Pancreas (tissue), 10 donors: ENCODE measurements at places on chromosomes 13 and 19.

DNA sequence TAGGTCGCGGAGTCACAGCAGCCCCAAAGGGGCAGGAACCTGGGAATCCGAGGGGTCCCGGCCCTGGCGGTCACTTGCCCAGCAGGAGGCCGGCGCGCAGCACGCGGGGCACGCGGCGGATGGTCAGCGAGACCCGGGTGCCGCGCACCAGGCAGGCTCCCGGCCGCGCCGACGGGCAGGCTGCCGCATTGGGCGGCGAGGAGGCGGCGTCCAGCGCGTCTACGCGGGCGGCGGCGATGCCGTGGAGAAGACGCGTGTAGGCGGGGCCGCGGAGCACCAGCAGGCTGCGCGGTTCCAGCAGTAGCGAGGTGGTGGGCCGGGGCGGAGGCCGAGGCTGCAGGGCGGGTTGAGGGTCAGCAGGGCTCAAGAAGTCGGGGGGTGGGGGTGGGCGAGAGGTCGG is 607 bp upstream of the SYNE4 start:
- DNase-seq: peak; percentile 58
- peak overlapping the region; percentile 55 for H3K27ac ChIP-seq
- H3K4me1 ChIP-seq: no peaks in the 10 kb centered on the region
- peak overlapping the region; percentile 40 for H3K4me3 ChIP-seq

DNA sequence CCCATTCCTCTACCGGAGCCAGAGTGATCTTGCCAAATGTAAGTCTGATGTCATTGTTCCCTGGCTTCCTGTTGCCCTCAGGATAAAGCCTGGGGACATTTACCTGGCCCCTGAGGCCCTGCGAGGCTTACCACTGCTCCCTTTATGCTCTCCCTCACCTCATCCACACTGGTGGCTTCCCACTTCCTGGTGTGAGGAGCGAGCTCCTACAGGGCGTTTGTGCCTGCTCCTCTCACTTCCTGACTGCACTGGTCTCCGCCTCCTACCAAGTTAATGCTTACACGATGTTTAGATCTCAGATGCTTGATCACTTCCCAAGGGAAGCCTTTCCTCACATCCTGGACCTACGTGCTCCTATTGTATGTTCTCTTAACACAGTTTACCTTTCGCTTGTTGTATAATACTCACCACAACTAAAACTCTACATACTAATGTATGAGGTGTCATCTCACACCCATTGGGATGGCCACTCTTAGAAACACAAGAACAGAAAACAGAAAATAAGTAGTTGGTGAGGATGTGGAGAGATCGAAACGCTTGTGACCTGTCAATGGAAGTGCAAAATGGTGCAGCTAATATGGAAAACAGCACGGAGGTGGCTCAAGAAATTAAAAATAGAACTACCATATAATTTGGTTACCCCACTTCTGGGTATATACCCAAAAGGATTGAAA is 177.6 kb downstream of the SHISA2 start:
- H3K27ac ChIP-seq: no peak overlapping the region
- no peaks in the 10 kb centered on the region for H3K36me3 ChIP-seq
- DNase-seq: no peak
- no peaks in the 10 kb centered on the region for H3K27me3 ChIP-seq

DNA sequence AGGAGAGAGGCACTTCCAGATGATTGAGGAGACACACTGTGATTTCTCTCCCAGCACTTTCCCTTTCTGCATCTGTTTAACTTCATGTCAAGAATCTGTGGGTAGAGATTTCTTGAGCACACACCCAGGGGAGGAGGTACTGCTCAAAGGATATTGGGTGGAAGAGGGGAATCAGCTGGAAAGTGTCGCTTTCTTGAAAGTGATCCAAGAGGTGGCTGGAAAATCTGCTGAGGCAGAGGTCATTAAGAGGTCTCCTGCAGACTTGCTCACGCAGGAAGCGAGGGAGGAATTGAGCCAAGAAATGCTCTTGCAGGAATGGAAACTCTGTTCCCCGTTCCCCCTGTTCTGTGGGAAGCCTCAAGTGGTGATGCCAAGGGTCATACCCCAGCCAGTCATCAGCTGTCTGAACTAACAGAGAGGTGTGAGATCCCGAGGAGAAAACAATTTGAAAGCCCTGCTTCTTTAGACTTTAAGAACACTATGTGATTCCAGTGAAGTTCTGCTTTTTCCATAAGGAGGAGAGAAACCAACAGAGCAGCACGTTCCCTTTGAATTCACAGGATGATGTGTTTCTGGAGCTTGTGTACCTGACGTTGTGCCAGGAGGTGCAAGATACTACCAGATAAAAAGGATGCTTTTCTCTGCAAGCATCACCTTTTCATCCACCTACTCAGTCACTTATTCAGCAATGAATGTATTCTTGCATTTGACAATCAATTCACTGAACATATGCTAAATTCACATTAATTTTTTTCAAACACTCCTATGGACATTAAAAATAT is 163.4 kb upstream of the GPR12 start:
- no peaks in the 10 kb centered on the region for H3K4me1 ChIP-seq
- no peak overlapping the region for H3K27ac ChIP-seq
- H3K4me3 ChIP-seq: no peak overlapping the region
- H3K27me3 ChIP-seq: no peaks in the 10 kb centered on the region

DNA sequence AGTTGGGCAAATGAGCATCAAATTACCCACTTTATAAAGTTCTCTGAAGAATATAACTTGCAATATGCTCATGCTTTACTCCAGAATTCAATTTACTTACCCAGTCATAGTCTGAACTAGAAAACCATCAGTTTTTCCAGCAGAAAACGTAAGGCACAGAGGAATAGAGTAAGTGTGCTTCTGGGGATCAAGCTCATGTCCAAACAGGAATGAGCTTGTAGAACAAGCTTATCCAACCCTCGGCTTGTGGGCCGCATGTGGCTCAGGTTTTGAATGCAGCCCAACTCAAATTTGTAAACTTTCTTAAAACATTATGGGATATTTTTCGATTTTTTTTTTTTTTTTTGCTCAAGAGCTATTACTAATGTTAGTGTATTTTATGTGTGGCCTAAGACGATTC is 308.5 kb upstream of the KLF12 start:
- H3K36me3 ChIP-seq: no peaks in the 10 kb centered on the region
- H3K27me3 ChIP-seq: no peaks in the 10 kb centered on the region
- H3K4me1 ChIP-seq: no peaks in the 10 kb centered on the region
- no peak overlapping the region for H3K27ac ChIP-seq
- DNase-seq: no peak

DNA sequence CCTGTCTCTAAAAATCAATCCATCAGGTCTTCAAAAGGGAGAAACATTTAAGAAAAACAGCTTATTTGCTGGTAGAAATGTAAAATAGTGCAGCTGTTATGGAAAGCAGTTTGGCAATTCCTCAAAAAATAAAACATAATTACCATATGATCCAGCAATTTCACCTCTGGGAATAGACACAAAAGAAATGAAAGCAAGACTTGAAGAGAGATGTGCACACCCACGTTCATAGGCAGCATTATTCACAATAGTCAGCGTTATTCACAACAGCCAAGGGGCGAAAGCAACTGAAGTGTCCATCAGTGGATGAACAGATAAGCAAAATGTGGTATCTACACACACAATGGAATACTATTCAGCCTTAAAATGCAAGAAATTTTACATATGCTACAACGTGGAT is 45.1 kb upstream of the DOCK9 start:
- no peak for DNase-seq
- H3K36me3 ChIP-seq: no peaks in the 10 kb centered on the region
- no peaks in the 10 kb centered on the region for H3K4me1 ChIP-seq
- no peak overlapping the region for H3K27ac ChIP-seq
- H3K27me3 ChIP-seq: no peaks in the 10 kb centered on the region

DNA sequence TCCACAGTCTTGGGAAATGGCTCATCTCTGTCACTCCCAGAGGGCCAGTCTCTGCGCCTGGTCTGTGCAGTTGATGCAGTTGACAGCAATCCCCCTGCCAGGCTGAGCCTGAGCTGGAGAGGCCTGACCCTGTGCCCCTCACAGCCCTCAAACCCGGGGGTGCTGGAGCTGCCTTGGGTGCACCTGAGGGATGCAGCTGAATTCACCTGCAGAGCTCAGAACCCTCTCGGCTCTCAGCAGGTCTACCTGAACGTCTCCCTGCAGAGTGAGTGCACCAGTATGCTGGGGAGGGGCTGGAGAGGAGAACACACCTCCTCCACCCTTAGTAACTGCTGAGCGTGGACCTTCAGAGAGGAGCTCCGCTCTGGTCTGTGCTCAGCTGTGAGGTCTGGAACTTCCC is 2.3 kb downstream of the SIGLEC9 start:
- H3K27me3 ChIP-seq: no peaks in the 10 kb centered on the region
- peak overlapping the region; percentile 7 for H3K4me3 ChIP-seq
- no peaks in the 10 kb centered on the region for H3K36me3 ChIP-seq
- H3K4me1 ChIP-seq: no peaks in the 10 kb centered on the region

DNA sequence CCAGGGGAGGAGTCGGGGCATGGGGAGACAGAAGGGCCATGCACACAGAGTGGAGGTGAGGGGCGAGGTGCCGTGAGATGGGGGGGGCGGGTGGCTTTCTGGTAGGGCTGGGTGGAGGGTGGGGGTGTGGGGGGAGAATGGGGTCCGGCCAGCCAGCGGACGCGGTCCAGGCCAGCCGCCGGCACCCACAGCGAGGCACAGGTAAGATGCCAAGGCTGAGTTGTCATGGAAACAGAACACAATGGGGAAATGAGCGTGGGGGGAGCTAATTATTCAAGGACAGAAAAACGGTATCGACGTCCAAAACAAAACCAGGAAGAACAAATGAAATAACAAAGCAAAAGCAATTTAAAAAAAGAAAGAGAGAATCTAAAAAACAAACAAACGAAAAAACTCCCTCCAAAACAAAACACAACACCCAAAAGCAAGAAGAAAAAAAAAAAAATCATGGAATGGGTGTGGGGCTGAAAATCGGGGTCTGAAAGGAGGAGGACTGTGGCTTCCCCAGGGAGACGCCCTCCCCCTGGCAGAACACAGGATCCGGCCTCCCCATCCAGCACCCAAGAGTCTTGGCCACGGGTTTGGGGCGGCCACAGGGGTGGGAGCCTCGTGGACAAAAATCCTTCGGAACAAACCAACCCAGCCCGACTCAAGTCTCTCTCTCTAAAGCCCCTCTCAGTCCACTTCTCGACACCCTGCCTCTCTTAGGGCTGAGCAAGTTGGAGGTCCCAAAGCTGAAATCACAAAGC is 92.5 kb downstream of the PTPRS start:
- no peaks in the 10 kb centered on the region for H3K27me3 ChIP-seq
- H3K27ac ChIP-seq: no peak overlapping the region
- no peak overlapping the region for H3K4me3 ChIP-seq
- peaks cover 4% of the 10 kb centered on the region for H3K36me3 ChIP-seq

- peaks cover 28% of the 10 kb centered on the region for H3K4me1 ChIP-seq
- H3K4me3 ChIP-seq: no peak overlapping the region
- no peak for DNase-seq
- H3K27me3 ChIP-seq: no peaks in the 10 kb centered on the region
- no peak overlapping the region for H3K27ac ChIP-seq
Observed at GRCh38 chr19:29943615-29944014, 1.6 kb downstream of the URI1 start.

- no peak overlapping the region for H3K27ac ChIP-seq
- H3K4me3 ChIP-seq: no peak overlapping the region
- no peak for DNase-seq
- H3K27me3 ChIP-seq: no peaks in the 10 kb centered on the region
- H3K4me1 ChIP-seq: no peaks in the 10 kb centered on the region
Observed at GRCh38 chr13:42101821-42102585, 53.6 kb downstream of the DGKH start.

DNA sequence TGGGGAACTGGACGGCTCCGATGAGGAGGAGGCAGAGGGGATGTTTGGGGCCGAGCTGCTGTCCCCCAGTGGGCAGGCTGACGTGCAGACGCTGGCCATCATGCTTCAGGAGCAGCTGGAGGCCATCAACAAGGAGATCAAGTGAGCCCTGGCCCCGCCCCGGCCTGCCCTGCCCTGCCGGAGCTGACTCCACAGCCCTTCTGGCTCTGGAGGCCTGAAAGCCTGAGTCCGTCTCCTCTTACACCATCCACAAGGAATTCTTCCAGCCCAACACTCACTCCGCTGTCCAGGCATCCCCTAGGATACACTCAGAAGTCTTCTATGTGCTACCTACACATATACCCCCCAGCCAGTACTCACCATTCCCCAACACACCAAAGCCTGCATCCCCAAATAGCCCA is 17.4 kb downstream of the PPFIA3 start:
- no peak overlapping the region for H3K27ac ChIP-seq
- H3K36me3 ChIP-seq: no peaks in the 10 kb centered on the region
- H3K27me3 ChIP-seq: no peaks in the 10 kb centered on the region
- DNase-seq: no peak

DNA sequence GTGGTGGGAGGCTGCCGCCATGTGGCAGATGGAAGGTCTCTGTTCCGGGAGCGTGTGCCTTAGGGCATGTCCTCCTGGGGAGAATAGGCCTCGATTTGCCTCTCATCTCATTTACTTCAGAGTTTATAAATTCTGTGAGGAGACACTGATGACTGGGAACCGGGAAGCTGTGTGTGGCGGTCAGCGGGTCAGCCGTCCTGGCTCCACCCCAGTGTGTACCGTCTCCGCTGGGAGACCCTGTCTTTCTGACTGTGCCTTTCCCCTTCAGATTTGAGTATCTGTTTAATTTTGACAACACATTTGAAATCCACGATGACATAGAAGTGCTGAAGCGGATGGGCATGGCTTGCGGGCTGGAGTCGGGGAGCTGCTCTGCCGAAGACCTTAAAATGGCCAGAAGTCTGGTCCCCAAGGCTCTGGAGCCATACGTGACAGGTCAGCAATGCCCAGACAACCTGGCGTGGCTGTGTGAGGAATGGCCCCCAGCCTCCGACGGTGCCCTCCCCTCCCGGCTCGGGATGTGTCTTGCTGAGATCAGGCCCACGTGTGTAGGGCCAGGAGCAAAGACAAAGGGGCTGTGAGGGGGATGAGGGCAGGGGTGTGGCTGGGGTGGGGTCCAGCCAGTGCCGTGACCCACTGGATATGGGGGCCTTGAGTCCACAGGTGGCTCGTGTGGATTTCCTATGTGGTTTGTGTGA is 21.6 kb downstream of the ATP4B start:
- H3K4me3 ChIP-seq: no peak overlapping the region
- H3K4me1 ChIP-seq: no peaks in the 10 kb centered on the region
- DNase-seq: no peak
- H3K27ac ChIP-seq: no peak overlapping the region

GRCh38 chr13:67223742-67224141 is 6.4 kb downstream of the PCDH9 start:
- no peak for DNase-seq
- no peak overlapping the region for H3K4me3 ChIP-seq
- peaks cover 5% of the 10 kb centered on the region for H3K27me3 ChIP-seq
- H3K27ac ChIP-seq: no peak overlapping the region
- peaks cover 3% of the 10 kb centered on the region for H3K4me1 ChIP-seq
- H3K36me3 ChIP-seq: no peaks in the 10 kb centered on the region

- H3K36me3 ChIP-seq: peaks cover 10% of the 10 kb centered on the region
- no peaks in the 10 kb centered on the region for H3K27me3 ChIP-seq
- H3K4me3 ChIP-seq: no peak overlapping the region
Observed at GRCh38 chr19:34305221-34306083, 51.1 kb downstream of the GARRE1 start.

- no peaks in the 10 kb centered on the region for H3K4me1 ChIP-seq
- H3K36me3 ChIP-seq: no peaks in the 10 kb centered on the region
- H3K4me3 ChIP-seq: no peak overlapping the region
- no peak overlapping the region for H3K27ac ChIP-seq
Observed at GRCh38 chr19:35330475-35330874, 1.5 kb downstream of the CD22 start.
